IgD-negative memory B cell (primary cell): ENCODE measurements at places on chromosomes 12 and 14. TPM values are rescaled to one million over a fixed set of nuclear protein-coding genes. Genes with fewer than 3 reads are reported as not detected.

Gene GSG1
- not detected for polyA plus RNA-seq

Gene SERPINA9
- polyA plus RNA-seq = 0.63 TPM

Gene SLC7A7
- polyA plus RNA-seq = 24.0 TPM

Gene RNASE1
- polyA plus RNA-seq = not detected

Gene SLC38A1
- polyA plus RNA-seq = 134 TPM

Gene TPH2
- not detected for polyA plus RNA-seq

Gene DTX1
- polyA plus RNA-seq = 0.61 TPM

Gene SCYL2
- 19.3 TPM for polyA plus RNA-seq

Gene GPR65
- polyA plus RNA-seq = 12.1 TPM

Gene ADCY4
- 0.75 TPM for polyA plus RNA-seq

Gene MUCL1
- not detected for polyA plus RNA-seq

Gene LTBR
- not detected for polyA plus RNA-seq

Gene C12orf56
- not detected for polyA plus RNA-seq

Gene KRT79
- polyA plus RNA-seq = not detected

Gene MIP
- polyA plus RNA-seq = not detected

Gene RNASE2
- polyA plus RNA-seq = 0.45 TPM

Gene SUDS3
- polyA plus RNA-seq = 17.8 TPM

Gene KRT71
- not detected for polyA plus RNA-seq

Gene COCH
- polyA plus RNA-seq = 189 TPM

Gene EIF2B2
- polyA plus RNA-seq = 29.2 TPM

Gene CAPS2
- 1.5 TPM for polyA plus RNA-seq

Gene FAM216A
- 10.5 TPM for polyA plus RNA-seq

Gene PLCZ1
- not detected for polyA plus RNA-seq

Gene RNU4-1
- polyA plus RNA-seq = not detected

Gene CPM
- polyA plus RNA-seq = 5.8 TPM

Gene PTPRQ
- not detected for polyA plus RNA-seq

Gene PTGDR
- 1.5 TPM for polyA plus RNA-seq

Gene RBM19
- polyA plus RNA-seq = 16.5 TPM

Gene OR6C74
- not detected for polyA plus RNA-seq

Gene USP44
- 5.5 TPM for polyA plus RNA-seq

Gene NKX2-8
- not detected for polyA plus RNA-seq

Gene POTEG
- not detected for polyA plus RNA-seq

Gene MOK
- 0.43 TPM for polyA plus RNA-seq

Gene SDR39U1
- 94.0 TPM for polyA plus RNA-seq

Gene ADAM21
- 0.18 TPM for polyA plus RNA-seq

Gene ATP2B1
- 102 TPM for polyA plus RNA-seq

Gene PCNX4
- polyA plus RNA-seq = 17.5 TPM

Gene OLR1
- polyA plus RNA-seq = not detected

Gene DIO2
- not detected for polyA plus RNA-seq

Gene CLEC9A
- polyA plus RNA-seq = not detected

Gene MORN3
- 0.24 TPM for polyA plus RNA-seq

Gene ESR2
- polyA plus RNA-seq = 1.3 TPM

Gene KLRK1
- 15.8 TPM for polyA plus RNA-seq

Gene PLEK2
- not detected for polyA plus RNA-seq

Gene ASPG
- not detected for polyA plus RNA-seq

Gene TRPV4
- polyA plus RNA-seq = not detected

Gene TPPP2
- not detected for polyA plus RNA-seq

Gene IKZF4
- 0.35 TPM for polyA plus RNA-seq

Gene KLRF1
- 3.0 TPM for polyA plus RNA-seq

Gene LRTM2
- polyA plus RNA-seq = not detected

Gene PLA2G1B
- not detected for polyA plus RNA-seq
